ENCODE measurements at places on chromosomes 6 and 20. TPM values are rescaled to one million over a fixed set of nuclear protein-coding genes. Genes with fewer than 3 reads are reported as not detected.

The TM9SF4 gene
- 48.0 TPM for total RNA-seq

The PNISR gene
- total RNA-seq = 104 TPM

The UBD gene
- 2.6 TPM for total RNA-seq

The PEX3 gene
- total RNA-seq = 18.0 TPM

The MMP24 gene
- 0.07 TPM for total RNA-seq
